ENCODE measurements at places on chromosomes 4 and X. TPM values are rescaled to one million over a fixed set of nuclear protein-coding genes. Genes with fewer than 3 reads are reported as not detected.

Gene PRDM5
- total RNA-seq = 13.0 TPM

Gene INTU
- 3.0 TPM for total RNA-seq

Gene FGFR3
- 132 TPM for total RNA-seq

Gene SPANXN3
- total RNA-seq = not detected

Gene ITIH6
- 0.39 TPM for total RNA-seq

Gene FAM236B
- not detected for total RNA-seq
